ENCODE measurements at places on chromosomes 5 and 9.

DNA sequence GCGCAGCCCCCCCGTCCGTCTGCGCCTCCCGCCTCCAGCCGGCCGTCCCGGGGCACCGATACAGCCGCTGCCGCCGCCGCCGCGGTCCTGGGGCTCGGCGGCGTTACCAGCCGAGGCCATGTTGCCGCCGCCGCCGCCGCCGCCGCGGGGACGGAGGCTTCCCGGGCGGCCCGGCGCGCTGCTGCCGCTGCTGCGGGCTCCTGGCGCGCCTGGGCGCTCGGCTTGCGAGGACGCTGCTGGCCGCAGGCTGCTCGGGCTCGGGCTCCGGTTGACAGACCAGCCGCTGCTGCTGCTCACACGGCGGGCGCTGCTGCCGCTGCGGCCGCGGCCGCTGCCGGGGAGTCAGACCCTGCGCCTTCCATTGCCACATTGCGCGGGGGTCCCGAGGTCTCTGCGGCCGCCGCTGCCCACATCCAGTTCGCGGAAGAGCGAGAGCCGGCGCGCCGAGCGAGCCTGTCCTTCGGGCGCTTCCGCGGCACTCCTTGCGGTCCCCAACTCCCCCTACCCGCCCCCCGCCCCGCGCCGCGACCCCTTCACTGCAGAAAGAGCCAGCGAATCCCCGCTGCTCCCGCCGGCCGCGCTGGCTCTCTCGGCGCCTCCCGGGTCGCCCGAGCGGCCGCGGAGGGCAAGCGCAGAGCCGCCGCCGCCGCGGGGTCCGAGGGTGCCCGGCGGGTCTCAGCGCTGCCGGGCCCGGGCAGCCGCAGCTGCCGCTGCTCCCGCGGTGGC, 8.4 kb downstream of the PTCH1 start:
- no peak for DNase-seq

GRCh38 chr5:123987956-123988355, 476.0 kb downstream of the CSNK1G3 start:
- no peak for DNase-seq

GRCh38 chr9:68669218-68669617, 35.8 kb upstream of the PIP5K1B start:
- DNase-seq = no peak

DNA sequence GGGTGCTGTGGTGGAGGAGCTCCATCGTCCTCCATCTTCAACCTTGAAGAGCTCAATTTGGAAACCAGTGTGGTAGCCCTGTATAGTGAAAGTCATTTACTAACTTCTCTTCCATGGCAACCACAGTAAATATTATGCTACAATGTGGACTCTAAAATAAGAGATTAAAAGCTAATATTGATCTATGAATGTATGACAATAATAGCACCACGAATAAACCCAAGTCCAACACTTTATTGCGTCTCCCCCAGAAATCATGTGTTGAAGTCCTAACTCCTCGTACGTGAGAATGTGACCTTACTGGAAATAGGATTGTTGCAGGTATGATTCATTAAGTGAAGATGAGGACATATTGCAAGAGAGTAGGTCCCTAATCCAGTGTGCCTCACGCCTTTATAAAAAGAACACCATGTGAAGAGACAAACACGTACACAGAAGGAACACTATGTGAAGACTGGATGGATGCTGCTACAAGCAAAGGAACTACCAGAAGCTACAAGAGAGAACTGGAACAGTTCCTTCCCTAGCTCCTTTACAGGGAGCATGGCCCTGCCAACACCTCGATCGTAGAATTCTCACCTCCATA, 276.2 kb downstream of the PDE4D start:
- DNase-seq = no peak

- DNase-seq = no peak
These were observed 8.3 kb upstream of the YTHDC2 start for GRCh38 chr5:113505181-113505580.

DNA sequence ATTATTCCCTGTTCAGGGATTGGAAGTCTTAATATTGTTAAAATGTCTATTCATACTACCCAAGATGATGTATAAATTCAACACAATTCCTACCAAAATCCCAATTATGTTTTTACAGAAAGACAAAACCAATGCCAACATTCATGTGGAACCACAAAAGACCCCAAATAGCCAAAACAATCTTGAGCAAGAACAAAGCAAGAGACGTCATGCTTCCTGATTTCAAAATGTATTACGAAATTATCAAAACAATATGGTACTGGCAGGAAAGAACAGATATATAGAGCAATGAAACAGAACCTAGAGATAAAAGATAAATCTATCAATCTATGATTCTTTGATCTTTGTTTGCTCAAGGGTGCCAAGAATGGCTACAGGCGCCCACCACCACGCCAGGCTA, 237.9 kb downstream of the TAF11L14 start:
- no peak for DNase-seq

GRCh38 chr5:79263-79662, 12.7 kb upstream of the PLEKHG4B start:
- no peak for DNase-seq

DNA sequence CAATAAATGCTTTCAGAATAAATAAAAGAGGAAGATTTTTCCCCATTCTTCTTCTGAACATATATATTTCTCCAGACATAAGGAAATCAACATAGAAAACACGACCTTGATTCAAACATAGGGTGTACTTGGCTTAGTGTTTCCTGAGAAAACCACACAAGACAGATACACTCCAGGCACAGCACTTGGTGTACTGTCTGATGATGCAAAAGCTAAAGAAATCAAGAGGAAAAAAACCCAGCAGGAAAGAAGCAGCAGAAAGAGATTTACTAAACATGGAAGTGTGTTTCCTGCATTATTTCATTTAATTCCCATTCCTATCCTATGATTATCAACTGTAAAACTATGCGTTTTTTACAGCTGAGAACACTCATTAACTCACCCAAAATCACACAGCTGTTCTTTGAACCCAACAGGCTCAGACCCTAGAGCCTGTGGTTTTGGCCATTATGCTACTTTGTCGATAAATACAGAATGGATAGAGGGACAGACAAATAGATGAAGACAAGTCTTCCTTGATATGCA, 46.1 kb downstream of the NIPAL4 start:
- DNase-seq = no peak

DNA sequence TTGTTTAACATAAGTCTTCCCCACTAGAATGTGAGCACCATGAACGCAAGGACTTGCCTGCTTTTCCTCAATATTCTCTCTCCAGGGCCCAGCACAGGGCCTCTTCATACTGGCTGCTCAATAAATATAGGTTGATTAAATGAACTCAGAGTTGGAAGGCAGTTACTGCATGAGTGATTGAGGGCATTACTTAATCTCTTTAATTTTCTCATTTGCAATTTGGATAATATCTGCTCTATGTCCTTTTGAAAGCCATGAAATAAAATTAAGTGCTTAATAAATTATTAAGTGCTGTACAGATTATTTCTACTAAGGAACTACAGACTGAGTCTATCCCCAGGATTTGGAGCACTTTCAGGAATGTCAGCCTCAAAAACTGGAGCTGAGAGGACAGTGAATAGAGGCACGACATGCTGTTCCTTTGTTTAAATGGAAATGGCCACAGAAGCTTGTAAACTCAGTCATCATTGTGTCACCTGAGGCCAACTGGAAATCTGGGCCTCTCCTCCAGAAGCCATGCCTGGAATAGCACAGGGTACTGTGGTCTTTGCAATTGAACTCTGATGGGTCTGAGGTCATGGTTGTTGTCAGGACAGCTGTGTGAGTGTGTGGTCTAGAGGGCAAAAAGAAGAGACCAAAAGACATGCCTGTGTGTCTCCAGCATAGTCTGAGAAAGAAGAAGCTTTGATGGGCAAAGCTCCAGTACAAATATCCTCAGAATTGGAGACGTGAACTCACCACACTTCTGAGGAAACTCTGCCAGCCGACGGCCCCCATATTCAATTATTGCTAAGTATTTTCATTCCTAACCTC, 86.1 kb downstream of the SH3TC2 start:
- no peak for DNase-seq

DNA sequence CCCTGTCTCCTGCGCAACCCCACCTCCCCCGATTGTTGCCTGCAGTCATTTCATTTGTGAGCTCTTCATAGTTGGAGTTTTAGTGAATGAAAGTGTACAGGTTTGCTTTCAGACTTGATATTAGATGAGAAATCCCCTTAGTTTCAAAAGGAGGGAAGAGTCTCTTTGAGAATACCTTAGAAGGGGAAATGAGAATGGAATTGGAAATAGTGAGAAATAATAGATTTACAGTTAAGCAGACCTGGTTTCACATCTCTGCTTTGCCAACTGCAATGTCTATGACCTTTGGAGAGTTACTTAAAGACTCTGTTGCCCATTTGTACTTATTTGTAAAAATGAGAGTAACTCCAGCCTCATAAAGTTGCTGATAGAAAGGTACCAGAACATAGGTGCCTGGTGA, 120.4 kb downstream of the ZNF462 start:
- DNase-seq = no peak

GRCh38 chr9:85900504-85901201, 40.3 kb upstream of the NAA35 start:
- DNase-seq = no peak

GRCh38 chr9:105054491-105054890, 126.5 kb upstream of the ABCA1 start:
- DNase-seq = no peak

DNA sequence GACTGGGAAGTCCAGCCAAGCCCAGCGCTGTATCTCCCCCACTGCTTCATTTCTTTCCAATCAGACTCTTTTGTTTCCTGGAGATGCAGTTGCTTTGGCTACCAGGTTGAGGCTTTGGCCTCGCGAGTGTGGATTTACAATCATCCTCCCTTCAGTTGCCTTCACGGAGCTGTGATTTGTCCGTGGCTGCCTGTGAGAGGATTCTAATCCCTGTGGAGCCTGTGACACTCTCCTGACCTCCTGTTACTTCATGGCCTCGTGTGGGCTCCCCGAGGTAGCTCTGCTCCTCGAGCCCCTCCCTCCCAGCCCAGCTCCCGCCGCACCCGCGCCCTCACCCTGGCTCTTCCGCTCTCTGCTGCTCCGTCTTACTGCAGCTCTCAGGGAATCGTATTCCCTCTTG, 107.2 kb upstream of the STC2 start:
- DNase-seq = no peak

- DNase-seq = no peak
These were observed 4.7 kb downstream of the AK8 start for GRCh38 chr9:132873403-132873802.

DNA sequence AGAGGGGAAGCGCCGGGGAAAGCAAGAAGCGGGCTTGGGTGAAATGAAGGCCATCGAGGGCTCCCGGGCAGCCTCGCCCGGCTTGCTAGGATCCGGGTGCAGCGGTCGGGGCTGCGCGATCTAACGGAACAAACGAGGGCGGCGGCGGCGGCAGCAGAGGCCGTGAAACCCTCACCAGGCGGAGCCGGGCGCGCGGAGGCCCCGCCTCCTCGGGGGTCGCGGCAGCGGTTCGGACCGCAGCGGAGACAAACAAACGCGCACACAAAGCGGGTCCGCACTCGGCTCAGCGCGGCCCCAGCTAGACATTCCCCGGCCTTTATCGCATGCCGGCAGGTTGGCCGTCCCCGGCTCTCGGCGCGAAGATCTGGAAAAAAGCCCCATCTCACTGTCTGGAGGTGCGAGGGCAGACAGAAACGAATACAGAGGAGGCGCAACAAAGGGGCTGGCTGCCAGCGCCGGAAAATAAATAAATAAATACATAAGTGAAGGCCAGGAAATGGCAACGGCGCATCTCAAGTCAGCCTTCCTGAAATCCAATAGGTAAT, 10.5 kb upstream of the TRIM36 start:
- DNase-seq = peak; percentile 82

GRCh38 chr5:149414405-149415065, 35.4 kb upstream of the IL17B start:
- no peak for DNase-seq

DNA sequence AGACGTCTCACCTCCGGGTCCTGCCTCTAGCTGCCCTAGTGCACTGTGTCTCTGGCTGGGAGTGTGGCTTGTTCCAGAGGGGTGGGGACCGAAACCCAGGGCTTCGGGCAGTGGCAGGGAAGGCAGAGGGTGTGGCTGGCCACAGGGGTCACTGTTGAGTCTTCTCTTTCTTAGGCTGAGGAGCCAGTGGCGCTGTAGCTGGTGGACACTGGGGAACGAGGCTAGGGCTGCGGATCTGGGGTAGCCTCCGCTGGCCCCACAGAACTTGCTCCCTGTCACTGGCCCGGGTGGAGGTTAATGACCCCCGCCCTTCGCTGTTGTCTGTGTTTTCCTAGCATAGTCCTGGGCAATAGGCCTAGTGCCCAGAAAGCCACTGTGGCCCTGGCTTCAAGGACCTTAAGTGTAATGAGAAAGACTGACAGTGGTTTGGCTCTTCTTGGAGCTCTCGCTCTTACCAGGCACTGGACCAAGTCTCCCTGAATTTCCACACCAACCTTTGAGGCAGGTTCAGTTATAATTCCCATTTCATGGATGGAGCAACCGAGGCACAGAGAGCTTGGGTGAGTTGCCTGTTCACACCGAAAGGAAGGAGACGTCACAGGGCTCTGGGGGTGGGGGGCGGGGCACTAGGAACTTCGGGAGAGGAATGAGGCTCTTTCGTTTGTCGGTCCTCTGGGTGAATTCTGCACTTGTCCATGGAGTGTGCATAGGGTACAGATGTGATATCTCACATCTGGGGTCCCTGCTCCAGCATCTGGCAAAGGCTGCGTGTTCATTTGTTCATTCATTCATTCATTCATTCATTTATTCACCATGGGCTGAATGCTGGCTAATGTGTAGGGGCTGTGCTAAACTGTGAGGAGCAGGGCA, 4.8 kb upstream of the IER5L start:
- DNase-seq = no peak

GRCh38 chr9:94259077-94259862, at the start of gene ZNF169:
ZNF169 (plus strand) TSS chr9:94259298; CDS start chr9:94278813, 19,515 bp downstream.
- DNase-seq = peak; percentile 60

GRCh38 chr9:129224618-129225489, 46.8 kb upstream of the IER5L start:
- DNase-seq = no peak

DNA sequence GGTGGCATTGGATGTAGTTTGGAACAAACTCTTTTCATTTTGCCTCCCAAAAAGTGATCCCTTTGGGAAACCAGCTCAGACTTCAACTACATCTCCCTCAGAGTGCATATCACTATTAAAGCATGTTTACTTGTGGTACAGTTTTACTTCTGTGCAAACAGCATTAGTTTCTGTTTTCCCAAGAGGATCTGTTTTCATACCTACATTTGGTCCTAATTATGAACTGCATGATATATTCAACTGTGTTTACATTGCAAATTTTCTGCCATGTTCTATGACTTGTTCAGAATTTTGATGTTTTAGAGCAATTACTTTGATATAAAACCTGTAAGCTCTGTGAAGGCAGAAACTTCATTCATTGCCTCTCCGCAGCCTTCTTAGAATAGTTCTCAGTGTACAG, 681.5 kb upstream of the ACO1 start:
- no peak for DNase-seq

All from SHP77 treated with DMSO at 0.1 percent for 48 hours (cell line).